ENCODE measurements at places on chromosomes 3 and 15. TPM values are rescaled to one million over a fixed set of nuclear protein-coding genes. Genes with fewer than 3 reads are reported as not detected.
A peak's percentile ranks its signal among the peaks of the same experiment; 100 is the strongest.

Gene CD86
- total RNA-seq = not detected

Gene CIDEC
- not detected for total RNA-seq

Gene RBMS3
- total RNA-seq = 12.0 TPM

Gene GDPGP1
- 0.86 TPM for total RNA-seq

DNA sequence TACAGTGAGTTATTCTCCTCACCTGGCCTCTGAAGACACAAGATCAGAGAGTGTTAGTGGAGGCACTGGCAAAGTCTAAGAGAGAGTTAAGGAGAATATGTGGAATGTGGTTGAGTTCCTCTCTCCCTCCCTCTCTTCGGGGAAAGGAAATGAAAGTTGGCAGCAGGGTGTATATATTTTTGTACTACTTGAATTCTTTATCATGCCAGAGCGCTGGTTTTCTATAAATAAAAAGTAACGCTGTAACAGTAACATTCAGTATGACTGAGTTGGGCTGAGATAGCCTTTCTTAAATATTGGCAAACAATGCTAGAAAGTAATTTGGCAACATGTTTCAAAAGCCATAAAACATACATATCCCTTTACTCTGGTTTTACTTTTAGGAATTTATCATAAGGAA, 77.5 kb upstream of the TNFAIP8L3 start:
- peak; percentile 30 for DNase-seq

- peak; percentile 61 for DNase-seq
These were observed 16.5 kb upstream of the CLDN1 start for GRCh38 chr3:190338717-190339116.

DNA sequence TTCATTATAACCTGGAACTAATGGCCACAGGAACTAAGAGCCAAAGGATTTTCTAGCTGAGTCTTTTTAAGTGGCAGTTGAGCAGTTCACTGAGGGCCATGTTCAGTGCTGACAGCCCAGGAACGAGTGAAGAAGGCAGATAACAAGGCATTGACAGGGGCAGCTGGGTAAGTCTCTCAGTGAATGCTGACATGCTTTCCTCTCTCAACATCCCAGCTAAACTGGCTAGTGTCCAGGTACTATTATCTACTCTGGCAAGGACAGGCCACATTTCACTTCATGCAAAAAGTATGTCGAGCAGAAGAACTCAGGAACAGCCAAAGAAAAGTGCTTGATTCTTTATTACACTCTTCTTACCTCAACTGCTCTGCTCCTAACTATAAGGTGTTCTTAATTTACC, 515.9 kb downstream of the NLGN1 start:
- no peak for DNase-seq

- no peak for DNase-seq
These were observed 41.8 kb downstream of the RAB6B start for GRCh38 chr3:133853925-133854227.

- DNase-seq = no peak
These were observed 29.0 kb downstream of the CCDC33 start for GRCh38 chr15:74265046-74265639.

DNA sequence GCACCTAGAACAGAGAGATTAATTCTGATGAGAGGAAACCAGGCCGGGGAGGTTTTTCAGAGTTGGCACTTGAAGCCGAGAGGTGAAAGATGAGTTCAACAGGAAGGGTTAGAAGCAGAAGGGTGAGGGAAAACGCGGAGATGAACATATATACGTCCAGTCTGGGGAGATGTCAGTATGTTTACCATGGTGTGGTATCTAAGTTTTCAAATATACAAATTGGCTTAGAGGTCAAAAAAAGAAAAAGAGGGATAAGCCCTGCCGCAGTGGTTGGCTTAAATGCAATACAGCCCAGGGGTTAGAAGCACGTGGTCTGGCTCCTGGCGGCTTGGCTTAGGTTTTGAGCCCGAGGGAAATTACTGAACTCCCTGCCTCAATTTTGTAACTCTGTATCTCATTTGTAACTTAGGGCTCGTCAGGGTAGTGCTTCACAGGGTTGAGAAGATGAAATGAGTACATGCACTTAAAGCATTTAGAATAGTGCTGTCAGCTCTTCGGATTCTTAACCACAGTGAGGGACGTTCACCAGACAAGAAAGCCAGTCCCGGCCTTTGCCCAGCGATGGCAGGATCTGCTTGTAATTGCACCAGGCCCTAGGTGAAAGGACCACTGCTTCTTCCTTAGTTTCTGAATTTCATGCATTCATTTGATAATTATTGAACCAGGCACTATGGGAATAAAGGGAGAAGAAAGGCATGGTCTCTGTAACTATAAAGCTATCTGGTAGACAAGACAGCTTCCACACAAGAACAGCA, 6.4 kb downstream of the HES1 start:
- DNase-seq = no peak

DNA sequence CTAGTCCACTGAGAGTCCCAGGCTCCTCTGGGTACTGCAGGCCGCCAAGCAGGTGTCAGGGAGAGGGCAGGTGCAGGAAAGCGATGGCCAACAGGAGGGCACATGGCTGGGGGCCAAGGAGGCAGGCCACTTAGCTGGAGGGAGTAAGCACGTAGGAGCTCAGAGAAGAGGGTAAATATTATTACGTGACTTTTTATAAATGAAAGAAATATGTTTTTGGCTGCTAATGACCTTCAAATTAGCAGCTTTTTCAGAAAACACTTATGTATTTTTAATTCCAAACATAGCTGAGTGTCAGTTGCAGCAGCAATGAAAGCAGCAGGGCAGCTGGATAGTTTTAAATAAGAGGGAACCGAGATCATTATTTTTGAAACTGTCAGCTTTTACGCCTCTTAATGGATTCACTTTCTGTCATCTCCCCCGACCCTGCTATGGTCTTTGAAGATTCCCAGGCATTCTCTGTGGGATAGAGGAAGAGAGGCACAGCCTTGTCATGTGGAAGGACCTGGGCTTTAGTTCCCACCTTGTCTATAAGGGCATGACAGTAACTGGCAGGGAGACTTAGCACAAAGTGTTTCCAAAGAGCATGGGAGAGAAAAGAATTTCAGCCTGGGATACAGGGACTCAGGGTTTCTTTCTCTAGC, 477.1 kb downstream of the EPHB1 start:
- DNase-seq = no peak

GRCh38 chr15:41944313-41944940, 27.9 kb downstream of the EHD4 start:
- peak; percentile 82 for DNase-seq

GRCh38 chr3:31013843-31014242, 119.4 kb upstream of the GADL1 start:
- DNase-seq = no peak

GRCh38 chr3:81581966-81582599, 179.4 kb downstream of the GBE1 start:
- DNase-seq = peak; percentile 20

GRCh38 chr3:182473191-182473710, 320.1 kb upstream of the ATP11B start:
- no peak for DNase-seq

- DNase-seq = no peak
These were observed 226.2 kb upstream of the TP63 start for GRCh38 chr3:189404797-189405484.

DNA sequence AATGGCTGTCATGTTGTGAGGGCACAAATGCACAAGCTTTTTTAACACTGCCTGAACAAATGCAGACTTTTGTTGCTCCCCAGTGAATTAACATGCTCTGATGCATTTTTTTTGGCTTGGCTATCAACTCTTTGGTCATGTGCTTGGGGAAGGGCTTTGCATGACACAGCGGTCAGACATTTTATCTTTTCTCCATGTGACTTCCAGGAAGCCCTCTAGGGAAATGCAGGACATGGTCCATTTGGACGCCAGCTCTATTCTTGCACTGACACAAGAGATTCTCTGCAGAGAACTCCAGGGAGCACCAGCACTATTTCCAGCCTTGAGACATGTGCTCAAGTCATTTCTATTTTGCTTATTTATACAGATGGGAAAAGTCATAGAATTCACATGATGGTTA, 46.2 kb downstream of the NEK11 start:
- DNase-seq = no peak

Measured in MG63 (cell line).